ENCODE measurements at places on chromosomes 12 and 14.

DNA sequence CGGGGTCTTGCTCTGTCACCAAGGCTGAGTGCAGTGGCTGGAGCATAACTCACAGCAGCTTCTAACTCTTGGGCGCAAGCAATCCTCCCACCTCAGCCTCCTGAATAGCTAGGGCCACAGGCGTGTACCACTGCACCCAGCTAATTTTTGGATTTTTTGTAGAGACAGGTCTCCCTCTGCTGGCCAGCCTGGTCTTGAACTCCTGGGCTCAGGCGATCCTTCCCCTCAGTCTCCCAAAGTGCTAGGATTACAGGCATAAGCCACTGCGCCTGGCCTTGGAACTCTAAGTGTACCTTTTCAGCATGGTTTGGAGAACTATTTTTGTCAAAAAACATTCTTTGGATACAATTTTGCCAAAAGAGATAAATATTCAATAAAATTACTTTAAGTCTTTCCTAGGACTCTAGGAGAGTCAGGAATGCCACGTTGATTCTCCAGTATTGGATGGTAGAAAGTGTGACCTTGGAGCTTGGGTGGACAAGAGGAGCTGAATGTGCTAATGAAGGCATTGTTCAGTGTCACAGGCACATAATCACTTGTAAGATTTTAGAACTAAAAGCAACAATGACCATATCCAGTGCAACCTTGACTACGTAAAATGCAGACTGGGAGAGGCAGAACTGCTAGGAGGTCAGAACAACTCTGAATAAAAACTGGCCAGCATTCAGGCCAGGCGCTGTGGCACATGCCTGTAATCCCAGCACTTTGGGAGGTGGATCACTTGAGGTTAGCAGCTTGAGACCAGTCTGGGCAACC lies 2.8 kb downstream of the SRSF9 start:
- DNase-seq: no peak

- DNase-seq: no peak
Observed at GRCh38 chr14:56181681-56182085, 63.5 kb downstream of the PELI2 start.

DNA sequence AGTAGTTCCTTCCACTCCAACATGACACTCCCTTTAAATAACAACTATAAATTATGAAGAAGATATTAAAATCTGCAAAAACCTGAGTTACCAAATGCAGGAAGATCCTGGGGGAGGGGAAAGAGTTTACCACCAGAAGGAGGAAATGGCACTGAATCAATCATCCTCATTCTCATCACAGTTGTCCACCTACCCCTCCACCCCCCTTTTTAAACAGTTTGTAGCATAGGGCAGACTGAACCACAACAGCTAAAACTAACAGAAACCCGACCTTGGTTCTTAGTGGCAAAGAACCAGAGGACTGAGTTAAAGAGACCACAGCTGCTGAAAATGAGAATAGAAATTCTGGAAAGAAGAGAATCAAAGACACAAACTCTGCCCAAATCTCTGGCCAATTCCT lies 189.5 kb downstream of the MED13L start:
- no peak for DNase-seq

DNA sequence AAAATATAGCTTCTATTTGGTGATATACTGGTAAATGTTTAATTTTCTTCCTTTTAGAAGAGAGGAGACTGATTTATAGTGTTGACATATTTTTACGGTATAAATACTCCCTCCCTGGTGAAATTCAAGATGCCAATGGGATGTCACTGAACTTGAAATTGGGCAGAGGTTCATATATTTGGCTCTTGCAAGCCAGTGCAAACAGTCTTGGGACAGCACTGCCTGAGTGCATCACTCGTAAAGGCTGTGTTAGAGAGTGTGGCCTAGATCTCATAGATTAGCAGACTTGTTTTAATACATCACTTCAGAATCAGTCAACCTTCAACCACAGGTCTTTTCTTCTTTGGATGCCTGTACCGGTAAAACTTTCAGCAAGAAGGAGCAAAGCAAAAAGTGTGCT lies 681.0 kb downstream of the NRXN3 start:
- no peak for DNase-seq

DNA sequence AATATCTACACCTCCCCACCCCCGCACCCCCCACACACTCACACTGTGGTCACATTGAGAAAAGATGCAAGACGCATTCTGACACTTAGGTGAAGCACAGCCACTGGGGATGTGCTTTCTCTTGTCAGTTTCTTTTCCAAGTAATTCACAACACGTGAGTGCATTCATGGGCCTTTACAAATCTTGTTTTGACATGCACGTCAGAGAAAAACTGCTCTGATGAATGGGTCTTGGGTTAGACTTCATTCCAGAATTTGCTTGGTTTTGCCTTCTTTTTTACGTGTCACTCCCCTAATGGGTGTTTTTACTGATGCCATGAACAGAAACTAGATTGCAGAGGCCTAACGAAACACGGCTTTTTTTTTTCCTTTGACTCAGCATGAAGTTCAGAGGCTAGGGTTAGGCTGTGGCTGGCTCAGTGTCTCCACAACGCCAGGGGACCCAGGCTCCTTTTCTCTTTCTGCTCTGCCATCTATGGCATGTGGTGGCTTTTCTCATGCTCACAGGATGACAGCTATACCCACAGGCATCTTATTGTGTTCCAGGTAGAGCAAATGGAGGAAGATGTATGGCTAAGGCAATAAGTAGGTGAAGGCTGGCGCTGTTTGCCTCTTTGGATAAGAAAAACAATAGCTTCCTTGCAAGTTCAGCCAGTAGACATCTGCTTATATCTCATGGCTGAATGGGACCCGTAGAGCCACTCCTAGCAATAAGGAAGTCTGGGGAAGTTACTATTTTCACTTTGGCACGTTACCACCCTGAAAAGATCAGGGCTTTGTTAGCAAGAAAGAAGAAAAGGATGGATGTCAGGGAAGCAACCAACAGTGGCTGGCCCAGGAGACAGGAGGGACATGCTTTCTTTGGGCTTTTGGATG lies 253.3 kb downstream of the SLC15A4 start:
- peak; percentile 33 for DNase-seq

GRCh38 chr14:102058146-102058545 lies 28.7 kb downstream of the HSP90AA1 start:
- DNase-seq: no peak

GRCh38 chr12:2358986-2359658 lies 306.3 kb downstream of the CACNA1C start:
- DNase-seq: no peak

- DNase-seq: no peak
Observed at GRCh38 chr12:51012570-51013236, 13.5 kb downstream of the SLC11A2 start.

- DNase-seq: no peak
Observed at GRCh38 chr14:78581229-78581628, 411.1 kb downstream of the NRXN3 start.

- DNase-seq: no peak
Observed at GRCh38 chr14:104545151-104545941, 34.2 kb upstream of the C14orf180 start.

DNA sequence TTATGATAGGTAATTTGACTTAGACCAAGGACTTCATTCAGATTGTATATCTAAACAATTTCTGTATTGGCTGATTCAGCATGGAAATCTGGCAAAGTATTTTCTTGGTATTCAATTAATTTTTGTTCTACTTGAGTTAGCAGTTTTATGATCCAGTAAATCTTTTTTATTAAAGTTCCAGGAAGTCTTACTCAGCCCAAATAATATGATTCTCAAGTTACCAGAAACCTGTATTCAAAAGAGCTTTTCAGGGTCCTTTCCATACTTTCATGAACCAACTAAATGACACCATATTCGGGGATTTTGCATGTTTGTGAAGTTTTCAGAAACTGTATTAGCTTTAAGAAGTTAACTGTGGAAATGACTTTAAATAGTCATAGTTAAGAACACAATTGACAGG lies 662.6 kb downstream of the LRFN5 start:
- DNase-seq: no peak

- DNase-seq: peak; percentile 50
Observed at GRCh38 chr12:49664591-49665239, 41.4 kb downstream of the PRPF40B start.

DNA sequence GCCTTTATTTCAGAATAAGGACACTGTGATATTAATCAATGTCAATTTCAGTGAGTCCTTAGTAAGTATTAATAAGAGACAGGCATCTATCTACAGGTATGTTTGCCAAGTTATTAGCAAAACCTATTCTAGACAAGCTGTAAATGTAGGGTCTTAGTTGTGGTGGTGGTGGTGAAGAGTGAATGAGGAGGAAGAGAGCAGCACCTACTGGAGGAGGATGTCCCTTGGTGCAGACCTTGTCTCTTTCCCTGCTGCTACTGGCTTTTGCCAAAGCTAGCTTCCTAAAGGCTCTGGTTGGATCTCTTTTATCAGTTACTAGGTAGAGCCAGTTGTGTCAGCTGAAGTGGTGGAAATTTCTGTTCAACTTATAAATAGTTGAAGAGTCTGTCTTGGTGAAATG lies 304.8 kb upstream of the ATP2B1 start:
- DNase-seq: no peak

DNA sequence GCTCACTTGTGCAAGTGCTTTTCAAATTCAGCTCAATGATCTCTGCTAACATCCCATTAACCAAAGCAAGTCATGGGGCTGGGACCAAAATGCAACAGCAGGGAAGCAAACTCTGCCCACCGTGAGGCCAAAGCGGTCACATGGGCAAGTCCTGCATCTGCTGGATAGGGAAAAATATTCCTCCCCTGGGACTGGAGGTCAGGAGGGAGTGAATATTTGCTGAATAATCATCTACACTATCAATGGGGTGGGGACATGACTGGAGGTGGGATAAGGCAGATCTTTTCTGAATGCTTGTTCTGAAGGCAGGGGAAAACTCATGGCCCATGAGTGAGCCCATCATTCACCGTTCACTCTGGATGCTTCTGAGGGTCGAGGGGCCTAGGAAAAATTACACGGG lies 45.1 kb upstream of the VRK1 start:
- no peak for DNase-seq
